ENCODE measurements at places on chromosomes 16 and 17.

DNA sequence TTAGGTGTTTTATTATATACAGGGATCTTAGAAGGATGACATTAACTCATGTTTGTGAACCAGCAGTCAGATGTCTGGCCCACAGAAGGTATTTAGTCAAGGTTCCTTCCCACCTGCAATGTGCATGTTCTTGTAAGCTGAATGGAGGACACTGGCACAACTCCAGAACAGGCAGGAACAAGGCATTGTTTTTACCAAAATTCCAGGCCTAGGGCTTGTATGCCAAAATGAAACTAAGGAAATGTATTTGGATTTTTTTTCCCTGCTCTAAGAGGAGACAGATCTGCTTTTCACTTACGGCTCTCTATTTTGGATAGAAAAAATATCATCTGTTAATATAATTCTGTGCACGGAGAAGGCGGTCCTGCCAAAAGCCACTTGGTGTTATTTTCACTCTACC lies 312.5 kb downstream of the GRIN2A start:
- DNase-seq, result no peak

GRCh38 chr17:4722678-4723240 lies 8.5 kb upstream of the MED11 start:
- DNase-seq, result no peak

DNA sequence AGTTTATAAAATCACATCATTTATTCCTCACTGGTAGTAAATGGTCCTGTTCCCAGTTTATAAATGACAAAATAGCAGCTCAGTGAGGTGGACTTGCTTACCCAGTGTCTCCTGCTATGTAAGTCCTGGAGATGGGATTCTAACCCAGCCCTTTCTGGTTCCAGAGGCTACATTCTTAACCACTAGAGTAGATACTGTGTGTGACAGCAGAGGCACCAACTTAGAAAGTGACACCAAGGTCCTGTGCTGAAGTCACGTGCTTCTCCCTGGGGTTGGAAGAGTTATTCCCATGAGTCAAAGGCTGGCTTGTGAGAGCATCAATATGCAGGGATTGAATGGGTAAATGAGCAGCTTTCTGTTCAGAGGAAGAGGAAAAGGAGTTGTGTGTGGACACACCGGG lies 167.3 kb upstream of the IRX3 start:
- no peak for DNase-seq

GRCh38 chr16:23362460-23363317 lies 60.6 kb downstream of the SCNN1B start:
- DNase-seq, result no peak

All from hematopoietic multipotent progenitor cell treated with erythropoietin and hydrocortisone succinate and interleukin-3 and kit ligand, for 6 days (in vitro differentiated cells).